Large intestine (tissue), 12 donors: ENCODE measurements at places on chromosomes 11 and 22. TPM values are rescaled to one million over a fixed set of nuclear protein-coding genes. Genes with fewer than 3 reads are reported as not detected.

The ARHGEF17 gene
- polyA plus RNA-seq: 61.4 TPM

The SCGB1D1 gene
- not detected for polyA plus RNA-seq

DNA sequence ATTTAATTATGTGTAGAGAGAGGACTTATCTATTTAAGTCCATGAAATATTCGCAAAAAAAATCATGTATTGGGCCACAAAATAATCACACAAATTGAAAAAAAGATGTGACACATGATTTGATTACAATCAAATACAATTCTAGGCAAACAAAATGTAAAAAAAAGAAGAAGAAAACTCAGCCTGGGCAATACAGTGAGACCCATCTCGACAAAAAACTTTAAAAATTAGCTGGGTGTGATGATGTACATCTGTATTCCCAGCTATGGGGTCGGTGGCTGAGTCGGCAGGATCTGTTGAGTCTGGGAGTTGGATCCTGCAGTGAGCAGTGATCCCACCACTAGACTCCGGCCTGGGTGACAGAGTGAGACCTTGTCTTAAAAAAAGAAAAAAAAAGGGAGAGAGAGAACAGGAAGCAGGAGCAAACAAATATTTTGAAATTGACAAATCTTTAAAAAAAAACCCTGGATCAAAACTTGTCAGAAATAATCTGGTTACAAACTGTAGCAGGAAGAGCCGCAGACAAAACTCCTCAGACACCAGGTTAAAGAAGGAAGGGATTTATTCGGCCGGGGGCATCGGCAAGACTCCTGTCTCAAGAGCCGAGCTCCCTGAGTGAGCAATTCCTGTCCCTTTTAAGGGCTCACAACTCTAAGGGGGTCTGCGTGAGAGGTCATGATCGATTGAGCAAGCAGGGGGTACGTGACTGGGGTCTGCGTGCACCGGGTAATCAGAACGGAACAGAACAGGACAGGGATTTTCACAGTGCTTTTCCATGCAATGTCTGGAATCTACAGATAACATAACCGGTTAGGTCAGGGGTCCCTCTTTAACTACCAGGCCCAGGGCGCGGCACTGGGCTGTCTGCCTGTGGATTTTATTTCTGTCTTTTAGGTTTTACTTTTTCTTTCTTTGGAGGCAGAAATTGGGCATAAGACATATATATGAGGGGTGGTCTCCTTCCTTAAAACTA is 3.3 kb upstream of the TYMP start:
- H3K27me3 ChIP-seq: peaks cover 45% of the 10 kb centered on the region
- peaks cover 27% of the 10 kb centered on the region for H3K4me1 ChIP-seq
- no peaks in the 10 kb centered on the region for H3K36me3 ChIP-seq
- DNase-seq: no peak
- H3K4me3 ChIP-seq: no peak overlapping the region
- no peak overlapping the region for H3K27ac ChIP-seq

GRCh38 chr11:83818349-83818748 is 532.2 kb upstream of the CCDC90B start:
- peaks cover 4% of the 10 kb centered on the region for H3K27me3 ChIP-seq
- no peaks in the 10 kb centered on the region for H3K4me1 ChIP-seq
- H3K36me3 ChIP-seq: no peaks in the 10 kb centered on the region
- no peak overlapping the region for H3K4me3 ChIP-seq
- DNase-seq: no peak

The SEPTIN3 gene
- 5.1 TPM for polyA plus RNA-seq

GRCh38 chr22:34236527-34236926 is 316.3 kb upstream of the LARGE1 start:
- no peak overlapping the region for H3K4me3 ChIP-seq
- no peaks in the 10 kb centered on the region for H3K27me3 ChIP-seq
- DNase-seq: no peak
- no peaks in the 10 kb centered on the region for H3K36me3 ChIP-seq

DNA sequence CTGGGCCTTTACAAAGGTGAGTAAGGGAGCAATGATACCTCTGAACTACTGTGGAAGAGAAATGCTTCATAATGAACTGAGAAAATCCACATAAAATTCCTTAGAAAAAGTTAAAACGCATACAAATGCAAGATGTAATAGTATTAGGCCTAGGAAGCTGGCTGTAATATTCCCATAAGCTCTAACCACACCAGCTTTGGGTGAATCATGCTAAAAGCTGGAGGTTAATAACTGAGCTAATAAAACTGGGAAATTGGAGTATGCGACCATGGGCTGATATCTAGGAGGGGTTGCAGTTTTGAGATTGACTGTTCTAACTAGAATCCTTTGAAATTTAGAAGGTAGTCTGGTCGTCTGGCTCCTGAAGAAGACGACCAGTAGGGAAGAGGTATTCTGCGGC is 28.6 kb upstream of the RCE1 start:
- H3K4me1 ChIP-seq: no peaks in the 10 kb centered on the region
- no peak overlapping the region for H3K4me3 ChIP-seq
- no peak overlapping the region for H3K27ac ChIP-seq
- H3K27me3 ChIP-seq: no peaks in the 10 kb centered on the region
- DNase-seq: no peak

DNA sequence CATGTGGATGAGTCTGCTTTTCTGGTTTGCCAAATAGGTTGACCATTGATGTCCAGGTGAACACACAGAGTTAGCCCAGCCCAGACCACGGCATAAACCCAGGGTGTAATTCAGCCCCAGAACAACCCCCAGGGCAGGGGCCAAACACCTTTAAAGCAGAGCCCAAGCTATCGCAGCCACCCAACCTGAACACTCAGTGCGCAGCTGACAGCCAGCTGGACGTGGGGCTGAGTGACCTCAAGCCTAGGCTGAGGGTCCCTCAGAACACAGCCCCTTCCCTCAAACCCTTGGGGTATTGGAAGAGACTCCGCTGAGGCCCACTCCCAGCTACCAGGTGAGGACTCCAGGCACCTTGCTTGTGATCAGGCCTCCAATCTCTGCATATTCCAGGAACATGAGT is 161.5 kb upstream of the NECTIN1 start:
- H3K27ac ChIP-seq: no peak overlapping the region
- H3K36me3 ChIP-seq: no peaks in the 10 kb centered on the region
- no peaks in the 10 kb centered on the region for H3K27me3 ChIP-seq
- no peaks in the 10 kb centered on the region for H3K4me1 ChIP-seq
- no peak for DNase-seq
- H3K4me3 ChIP-seq: no peak overlapping the region

GRCh38 chr11:19715373-19715772 is 2.7 kb downstream of the NAV2 start:
- peaks cover 35% of the 10 kb centered on the region for H3K27me3 ChIP-seq
- H3K36me3 ChIP-seq: no peaks in the 10 kb centered on the region
- DNase-seq: peak; percentile 55
- H3K4me3 ChIP-seq: peak overlapping the region; percentile 2

GRCh38 chr11:6565988-6566703 is 37.3 kb downstream of the RRP8 start:
- peaks cover 3% of the 10 kb centered on the region for H3K36me3 ChIP-seq
- DNase-seq: no peak
- H3K4me3 ChIP-seq: no peak overlapping the region

DNA sequence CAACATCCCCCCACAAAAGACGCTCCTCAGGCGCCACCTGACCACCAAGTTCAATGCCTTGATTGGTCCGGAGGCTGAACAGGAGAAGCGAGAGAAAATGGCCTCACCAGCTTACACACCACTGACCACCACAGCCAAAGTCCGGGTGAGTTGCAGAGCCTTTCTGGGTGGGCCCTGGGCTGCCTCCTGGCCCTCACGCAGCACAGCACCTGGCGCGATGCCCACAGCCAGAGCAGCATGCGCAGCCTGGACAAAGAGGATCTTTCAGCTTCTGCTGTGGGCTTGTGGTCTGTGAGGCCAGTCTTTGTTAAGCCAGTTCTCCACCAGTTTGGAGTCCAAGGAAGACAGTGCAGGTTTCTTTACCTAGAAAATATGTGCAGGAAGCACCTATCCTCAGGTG is 21.6 kb downstream of the CYB5R2 start:
- H3K4me3 ChIP-seq: no peak overlapping the region
- H3K4me1 ChIP-seq: peaks cover 9% of the 10 kb centered on the region
- H3K36me3 ChIP-seq: peaks cover 85% of the 10 kb centered on the region
- H3K27ac ChIP-seq: no peak overlapping the region
- no peak for DNase-seq

- no peak overlapping the region for H3K27ac ChIP-seq
- no peaks in the 10 kb centered on the region for H3K36me3 ChIP-seq
- peak; percentile 7 for DNase-seq
These were observed 325.1 kb downstream of the DLG2 start for GRCh38 chr11:85301895-85302678.

- H3K4me3 ChIP-seq: no peak overlapping the region
- H3K27me3 ChIP-seq: no peaks in the 10 kb centered on the region
- no peak overlapping the region for H3K27ac ChIP-seq
- H3K4me1 ChIP-seq: peaks cover under 1% of the 10 kb centered on the region
- peaks cover 17% of the 10 kb centered on the region for H3K36me3 ChIP-seq
These were observed 77.0 kb downstream of the C22orf31 start for GRCh38 chr22:28984482-28985158.

The TBX10 gene
- polyA plus RNA-seq: 4.9 TPM

DNA sequence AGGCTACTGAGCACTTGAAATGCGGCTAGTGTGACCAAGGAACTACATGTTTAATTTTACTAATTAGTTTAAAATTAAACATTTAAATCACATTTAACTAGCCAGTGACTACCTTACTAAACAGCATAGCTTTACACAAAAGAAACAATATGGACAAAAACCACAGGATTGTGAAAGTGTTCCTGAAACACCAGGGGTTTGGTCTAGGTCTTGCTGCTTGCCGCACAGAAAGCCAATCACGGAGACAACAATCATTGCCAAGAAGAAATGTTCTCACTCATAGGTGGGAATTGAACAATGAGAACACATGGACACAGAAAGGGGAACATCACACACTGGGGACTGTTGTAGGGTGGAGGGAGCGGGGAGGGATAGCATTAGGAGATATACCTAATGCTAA is 309.5 kb downstream of the C11orf87 start:
- H3K27me3 ChIP-seq: no peaks in the 10 kb centered on the region
- no peak for DNase-seq
- H3K36me3 ChIP-seq: no peaks in the 10 kb centered on the region
- no peaks in the 10 kb centered on the region for H3K4me1 ChIP-seq

The KCNA4 gene
- 0.82 TPM for polyA plus RNA-seq

GRCh38 chr22:28146401-28147314 is 227.6 kb upstream of the PITPNB start:
- no peaks in the 10 kb centered on the region for H3K36me3 ChIP-seq
- DNase-seq: no peak
- peaks cover 3% of the 10 kb centered on the region for H3K4me1 ChIP-seq
- H3K27ac ChIP-seq: no peak overlapping the region
- no peaks in the 10 kb centered on the region for H3K27me3 ChIP-seq

DNA sequence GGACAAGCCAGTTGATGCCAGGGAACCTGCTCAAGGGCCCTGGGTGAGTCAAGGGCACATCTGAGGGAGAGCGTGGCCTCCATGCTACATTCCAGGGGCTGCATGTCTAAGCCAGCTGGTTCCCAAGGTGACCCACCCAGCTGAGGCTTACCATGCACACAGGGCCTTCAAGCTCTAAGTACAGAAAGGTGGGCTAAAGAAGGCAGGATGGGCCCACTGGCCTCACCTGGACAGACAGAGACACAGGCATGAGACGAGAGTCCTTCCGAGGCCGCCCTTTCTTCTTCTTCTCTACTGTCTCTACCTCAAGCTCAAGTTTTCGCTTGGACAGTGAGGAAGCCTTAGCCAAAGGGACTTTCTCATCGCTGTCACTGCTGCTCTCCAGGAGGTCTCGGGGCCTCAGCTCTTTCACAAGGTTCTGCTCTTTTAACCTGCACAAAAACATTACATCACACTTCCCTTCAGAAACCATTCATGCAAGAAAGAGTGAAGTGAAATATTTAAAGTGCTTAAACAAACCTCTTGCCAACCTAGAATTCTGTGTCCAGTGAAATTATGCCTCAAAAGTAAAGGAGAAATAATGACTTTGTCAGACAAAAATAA is 69.9 kb downstream of the HIRA start:
- H3K27me3 ChIP-seq: no peaks in the 10 kb centered on the region
- no peak for DNase-seq
- H3K4me1 ChIP-seq: no peaks in the 10 kb centered on the region
- H3K4me3 ChIP-seq: no peak overlapping the region

The MMP7 gene
- not detected for polyA plus RNA-seq

GRCh38 chr22:32684822-32685187 is 116.7 kb upstream of the TIMP3 start:
- H3K27me3 ChIP-seq: peaks cover 3% of the 10 kb centered on the region
- no peaks in the 10 kb centered on the region for H3K4me1 ChIP-seq
- no peaks in the 10 kb centered on the region for H3K36me3 ChIP-seq
- no peak overlapping the region for H3K4me3 ChIP-seq
- H3K27ac ChIP-seq: no peak overlapping the region

- no peak overlapping the region for H3K4me3 ChIP-seq
- peaks cover 9% of the 10 kb centered on the region for H3K4me1 ChIP-seq
- no peaks in the 10 kb centered on the region for H3K36me3 ChIP-seq
- H3K27ac ChIP-seq: no peak overlapping the region
- DNase-seq: no peak
These were observed 77.2 kb downstream of the MYEOV start for GRCh38 chr11:69370984-69371709.

- H3K4me1 ChIP-seq: no peaks in the 10 kb centered on the region
- no peaks in the 10 kb centered on the region for H3K36me3 ChIP-seq
- no peak for DNase-seq
These were observed 169.5 kb downstream of the EFCAB6 start for GRCh38 chr22:43642319-43643206.

- peaks cover 4% of the 10 kb centered on the region for H3K4me1 ChIP-seq
- H3K27me3 ChIP-seq: no peaks in the 10 kb centered on the region
- no peak for DNase-seq
- H3K27ac ChIP-seq: no peak overlapping the region
These were observed 70.8 kb downstream of the TBC1D22A start for GRCh38 chr22:46833228-46833627.

DNA sequence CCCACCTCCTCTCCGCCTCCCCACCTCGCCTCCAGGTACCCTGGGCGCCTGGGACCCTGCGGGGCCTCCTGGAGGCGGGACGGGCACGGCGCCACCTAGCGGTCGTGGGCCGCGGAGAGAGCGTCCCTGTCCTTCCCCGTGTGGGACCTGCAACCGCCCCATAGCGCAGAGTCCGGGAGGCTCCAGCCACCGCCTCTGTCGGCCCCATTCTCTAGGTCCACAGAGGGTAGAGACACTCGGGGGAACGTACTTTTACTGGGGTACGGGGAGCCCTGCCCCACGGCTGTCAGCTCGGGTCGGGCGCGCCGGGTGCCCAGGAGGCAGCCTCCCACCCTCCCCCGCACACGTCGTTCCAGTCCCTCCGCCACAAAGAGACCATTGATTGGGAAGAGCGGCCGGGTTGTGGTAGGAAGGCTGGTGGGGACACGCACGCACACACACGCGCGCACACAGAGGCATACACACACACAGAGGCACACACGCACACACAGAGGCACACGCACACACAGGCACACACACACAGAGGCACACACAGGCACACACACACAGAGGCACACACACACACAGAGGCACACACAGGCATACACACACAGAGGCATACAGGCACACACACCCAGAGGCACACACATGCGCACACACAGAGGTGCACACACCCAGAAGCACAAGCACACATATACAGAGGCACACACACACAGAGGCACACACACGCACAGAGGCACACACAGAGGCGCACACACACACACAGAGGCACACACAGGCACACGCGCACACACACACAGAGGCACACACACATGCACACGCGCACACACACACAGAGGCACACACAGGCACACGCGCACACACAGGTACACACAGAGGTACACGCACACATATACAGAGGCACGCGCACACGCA is 12.6 kb upstream of the NECTIN1 start:
- no peaks in the 10 kb centered on the region for H3K36me3 ChIP-seq
- peak; percentile 78 for DNase-seq
- no peak overlapping the region for H3K4me3 ChIP-seq
